ENCODE measurements at places on chromosomes 11 and 22.

- DNase-seq: no peak
Measured at GRCh38 chr22:16922076-16922475, 85.9 kb downstream of the GAB4 start.

GRCh38 chr11:16511116-16512114, 155.1 kb upstream of the SOX6 start:
- no peak for DNase-seq

GRCh38 chr11:86938900-86939880, 16.0 kb downstream of the FZD4 start:
- peak; percentile 21 for DNase-seq

DNA sequence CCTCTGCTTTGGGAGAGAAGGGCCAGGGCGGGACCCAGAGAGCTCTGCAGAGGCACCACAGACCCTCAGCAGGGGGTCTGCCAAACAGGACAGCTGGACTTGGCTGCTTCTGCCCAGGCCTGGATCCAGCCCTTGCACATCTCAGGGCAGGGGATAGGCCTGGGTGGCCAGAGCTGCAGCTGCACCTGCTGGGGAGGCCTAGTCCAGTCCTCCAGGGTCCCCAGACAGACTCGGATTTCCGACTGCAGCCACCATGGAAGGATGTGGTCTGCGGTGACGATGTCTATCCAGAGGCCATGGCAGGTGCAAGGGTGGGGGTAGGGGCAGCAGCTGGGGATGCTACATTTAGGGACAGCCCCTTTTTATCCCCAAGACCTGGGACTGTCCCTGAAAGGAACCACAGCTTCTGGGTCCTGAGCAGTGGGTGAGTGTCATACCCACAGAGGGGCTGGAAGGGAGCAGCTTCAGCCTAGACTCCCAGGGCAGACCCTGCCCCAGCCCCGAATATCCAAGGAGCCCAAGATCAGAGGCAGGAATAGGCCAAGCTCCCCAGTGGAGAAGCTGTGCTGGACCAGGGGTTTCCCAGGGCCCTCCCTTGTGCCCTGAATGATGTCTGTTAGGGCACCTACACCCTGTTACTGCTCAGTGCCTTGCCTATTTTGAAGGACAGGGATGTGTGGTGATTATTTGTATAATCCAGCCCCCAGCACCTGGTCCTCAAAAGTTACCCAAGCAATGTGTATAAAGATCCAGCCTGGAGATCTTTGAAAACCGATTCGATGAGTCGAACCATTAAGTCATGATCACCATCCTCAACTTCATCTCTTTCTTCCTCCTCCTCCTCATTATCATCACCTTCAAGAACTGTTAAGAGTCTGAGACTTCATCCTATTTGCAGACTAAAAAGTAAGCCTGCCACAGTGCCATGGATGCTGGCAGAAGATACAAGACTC, 2.5 kb upstream of the IGLL5 start:
- DNase-seq: no peak

GRCh38 chr22:47083379-47083986, 321.0 kb downstream of the TBC1D22A start:
- no peak for DNase-seq

DNA sequence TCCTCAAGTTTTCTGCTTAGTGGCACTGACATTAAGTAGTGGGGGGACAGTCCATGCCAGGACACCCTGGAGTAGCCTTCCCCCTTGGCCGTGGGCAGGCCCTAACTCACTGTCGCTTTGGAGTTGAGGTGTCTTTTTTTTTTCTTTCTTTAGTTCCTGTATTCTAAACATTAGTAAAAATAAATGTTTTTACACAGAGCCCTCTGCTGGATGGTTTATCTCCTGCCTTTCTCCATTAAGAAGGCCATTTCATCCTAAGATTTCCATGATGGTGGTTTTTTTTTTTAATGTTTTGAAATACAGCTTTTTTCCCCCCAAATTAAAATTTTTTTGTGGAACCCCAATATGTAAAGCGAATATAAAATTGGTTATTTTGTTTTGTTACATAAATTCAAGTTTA, 1.8 kb upstream of the TIGD3 start:
- DNase-seq: no peak

GRCh38 chr11:102560555-102561011, 30.0 kb upstream of the MMP7 start:
- DNase-seq: no peak

DNA sequence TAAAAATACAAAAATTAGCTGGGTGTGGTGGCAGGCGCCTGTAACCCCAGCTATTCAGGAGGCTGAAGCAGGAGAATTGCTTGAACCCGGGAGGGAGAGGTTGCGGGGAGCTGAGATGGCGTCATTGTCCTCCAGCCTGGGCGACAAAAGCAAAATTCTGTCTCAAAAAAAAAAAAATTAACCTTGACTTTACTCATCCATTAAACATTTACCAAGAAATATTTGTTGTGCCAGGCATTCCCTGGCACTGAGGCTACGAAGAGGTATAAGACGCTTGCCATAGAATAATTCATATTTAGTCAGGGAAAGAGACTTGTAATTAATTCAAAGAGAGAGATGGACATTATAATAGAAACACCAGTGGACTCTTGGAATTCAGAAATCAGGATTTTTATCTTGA, 13.2 kb upstream of the PAFAH1B2 start:
- DNase-seq: no peak

DNA sequence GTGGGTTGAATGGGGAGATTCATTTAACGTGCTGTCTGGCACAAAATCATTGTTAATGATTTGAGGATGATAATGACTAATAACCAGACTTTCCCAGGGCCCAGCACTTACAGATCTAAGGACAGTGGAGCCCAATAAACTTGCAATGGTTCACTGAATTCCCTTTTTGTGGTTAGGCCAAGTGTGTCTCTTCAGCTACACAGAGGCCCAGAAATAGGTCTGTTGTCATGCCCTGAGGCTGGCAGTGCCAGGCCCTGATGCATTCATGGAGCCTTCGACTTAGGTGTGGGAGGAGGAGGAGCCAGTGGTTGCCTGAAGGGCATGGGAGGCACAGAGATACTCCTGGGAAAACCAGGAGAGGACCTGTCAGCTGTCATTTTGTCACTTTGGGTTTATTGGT, 56.1 kb downstream of the KIAA1671 start:
- DNase-seq: no peak

All from T-helper 1 cell (primary cell).